IMR-90 (cell line): ENCODE measurements at places on chromosomes 11 and 22.

- DNase-seq: no peak
These were observed 26.8 kb downstream of the CADM1 start for GRCh38 chr11:115477410-115477809.

- DNase-seq: no peak
These were observed 46.7 kb upstream of the PARVG start for GRCh38 chr22:44133901-44134571.

DNA sequence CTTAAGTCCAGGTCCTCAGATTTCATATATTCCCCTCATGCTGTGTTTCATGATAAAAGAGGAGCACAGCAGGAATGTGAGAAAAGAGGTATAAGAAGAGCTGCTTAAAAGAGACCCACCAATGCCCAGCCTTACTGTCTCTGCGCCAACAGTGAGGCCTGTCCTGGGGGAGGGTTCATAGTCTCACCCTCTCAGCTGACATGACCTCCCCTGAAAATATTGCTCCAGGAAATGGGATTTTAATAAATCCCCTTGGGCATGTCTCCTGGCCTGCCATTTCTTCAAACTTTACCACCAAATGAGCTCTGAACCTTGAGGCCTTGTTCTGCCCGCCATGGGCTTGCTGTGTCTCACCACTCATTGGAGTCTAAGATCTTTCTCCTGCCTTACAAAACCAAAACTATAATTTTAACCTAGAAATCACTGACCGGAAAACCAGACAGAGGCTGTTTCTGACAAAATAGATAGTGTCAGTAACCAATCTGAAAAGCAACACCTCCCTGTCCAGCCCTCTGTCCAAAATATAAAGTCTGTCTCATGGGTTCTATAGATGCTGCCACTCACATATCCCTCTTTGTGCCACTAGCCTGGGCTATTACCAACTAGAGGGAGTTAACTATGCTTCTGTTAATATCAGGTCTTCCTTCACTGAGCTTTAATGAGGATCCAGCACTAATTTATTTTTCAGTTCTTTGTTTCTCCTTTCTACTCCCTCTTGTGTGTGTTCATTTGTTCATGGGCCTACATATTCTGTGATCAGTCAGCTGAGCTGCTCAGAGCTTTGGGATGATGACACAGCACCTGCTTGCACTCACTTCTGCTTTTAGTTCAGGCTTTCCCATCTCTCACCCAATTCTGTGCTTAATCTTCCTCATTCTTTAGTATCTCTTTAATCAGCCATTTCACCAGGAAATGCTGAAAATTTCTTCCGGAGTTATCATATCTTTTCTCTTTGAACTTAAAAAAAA is at the start of gene OR2AG2:
Gene OR2AG2, minus strand, starts transcription at position 51 of the 968 bp plus-strand sequence. CDS start 3,019 bp downstream, outside the sequence.
- no peak for DNase-seq

GRCh38 chr11:83124636-83125424 is 32.1 kb upstream of the PCF11 start:
- DNase-seq: no peak

GRCh38 chr11:65941720-65942310 is 3.5 kb upstream of the TSGA10IP start:
- no peak for DNase-seq

DNA sequence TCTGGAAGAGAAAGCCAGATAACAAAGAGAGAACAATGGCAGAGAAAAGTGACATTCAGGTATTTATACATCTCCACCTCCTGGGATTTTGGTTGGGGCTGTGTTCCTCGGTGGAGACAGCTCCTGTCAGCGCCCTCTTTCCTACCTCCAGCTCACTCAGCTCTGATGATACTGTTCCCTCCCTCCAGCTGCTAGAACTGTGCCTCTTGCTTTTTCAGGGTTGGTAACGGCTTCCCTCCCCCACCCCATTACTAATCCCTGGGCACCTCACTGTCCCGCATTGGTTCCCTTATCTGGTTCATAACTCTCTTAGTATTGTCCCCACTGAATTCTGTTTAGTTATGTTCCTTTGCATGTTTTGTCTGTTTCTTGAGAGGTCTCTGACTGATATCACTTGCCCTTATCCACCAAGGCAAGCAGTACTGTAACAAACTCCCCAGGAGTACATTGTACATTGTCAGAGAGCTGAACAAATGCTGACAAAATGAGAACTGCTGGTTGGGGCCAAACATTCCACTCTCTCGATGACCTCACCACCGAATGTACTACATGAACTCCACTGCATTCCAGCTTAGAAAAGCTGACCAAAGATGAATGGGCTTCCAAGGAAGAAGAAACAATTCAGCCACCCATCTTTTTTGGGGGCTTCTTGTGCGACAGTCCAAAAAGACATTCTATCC is 5.7 kb upstream of the FBXO3 start:
- DNase-seq: peak; percentile 83

GRCh38 chr22:25726241-25726640 is 15.7 kb upstream of the MYO18B start:
- DNase-seq: no peak

DNA sequence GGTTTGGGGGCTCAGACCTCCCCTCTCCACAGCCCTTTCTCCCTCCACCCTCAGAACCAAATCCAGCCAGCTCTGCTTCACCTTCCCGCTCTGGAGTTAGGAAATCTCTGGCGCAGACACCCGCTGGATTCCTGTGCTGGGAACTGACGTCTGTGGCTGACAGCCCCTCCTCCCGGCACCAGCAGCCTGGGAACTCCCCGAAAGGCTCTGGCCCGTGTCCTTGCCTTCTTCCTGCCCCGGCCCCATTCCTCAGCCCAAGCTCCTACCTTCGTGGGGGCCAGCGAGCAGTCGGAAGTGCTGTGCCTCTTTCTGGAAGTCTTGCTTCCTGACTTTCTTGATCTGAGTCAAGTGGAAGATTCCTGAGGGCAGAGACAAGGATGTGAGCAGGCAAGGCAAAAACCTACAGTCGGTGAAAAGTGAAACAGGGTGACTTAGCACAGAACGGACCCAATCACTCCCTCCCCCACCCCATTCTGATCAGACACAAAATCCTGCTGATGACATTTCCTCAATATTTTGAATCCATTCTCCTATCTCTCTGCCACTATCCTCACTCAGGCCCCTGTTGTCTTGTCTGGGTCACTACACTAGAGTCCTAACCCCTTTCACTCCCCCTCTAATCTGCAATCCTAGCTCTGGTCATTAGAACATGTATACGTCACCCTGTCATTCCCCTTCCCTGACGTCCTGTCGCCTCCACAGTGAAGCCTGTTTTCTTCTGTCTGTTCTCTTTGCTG is 34.1 kb downstream of the CHRDL2 start:
- peak; percentile 96 for DNase-seq

- DNase-seq: no peak
These were observed 79.8 kb upstream of the SC5D start for GRCh38 chr11:121212536-121213361.

DNA sequence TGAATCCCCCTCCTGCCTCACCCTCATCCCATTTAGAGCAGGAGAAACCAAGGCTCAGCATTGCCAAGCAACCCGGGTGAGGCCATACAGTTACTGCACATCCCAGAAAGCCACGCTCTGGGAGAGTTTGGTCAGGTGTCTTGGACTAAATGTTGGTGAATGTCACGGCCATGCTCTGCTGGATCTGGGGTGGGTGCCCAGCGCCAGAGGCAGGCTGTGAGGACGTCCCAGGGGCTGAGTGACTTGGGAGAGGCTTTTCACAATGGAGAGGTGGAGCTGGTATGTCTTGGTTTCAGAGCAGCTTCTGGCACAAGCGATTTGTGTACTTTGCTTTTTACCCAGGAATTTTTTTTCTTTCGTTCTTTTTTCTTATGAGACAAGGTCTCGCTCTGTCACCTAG is 6.6 kb downstream of the SERHL2 start:
- no peak for DNase-seq

- DNase-seq: peak; percentile 63
These were observed 4.5 kb upstream of the BCL9L start for GRCh38 chr11:118930094-118930712.

DNA sequence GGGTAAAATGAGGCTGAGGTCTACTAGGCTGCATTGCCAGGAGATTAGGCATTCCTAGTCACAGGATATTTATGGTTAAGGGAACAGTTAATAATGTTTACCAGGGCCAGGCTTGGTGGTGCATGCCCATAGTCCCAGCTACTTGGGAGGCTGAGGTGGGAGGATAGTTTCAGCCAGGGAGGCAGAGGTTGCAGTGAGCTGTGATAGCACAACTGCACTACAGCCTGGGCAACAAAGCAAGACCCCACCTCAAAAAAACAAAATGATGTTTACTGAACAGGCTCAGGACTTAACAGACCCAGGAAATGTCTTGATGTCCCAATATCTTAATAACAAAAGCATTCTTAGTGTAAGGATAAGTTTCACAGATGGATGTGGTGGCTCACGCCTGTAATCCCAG is 2.8 kb upstream of the MRPL16 start:
- DNase-seq: no peak

GRCh38 chr11:34850334-34850733 is 65.8 kb downstream of the APIP start:
- no peak for DNase-seq

DNA sequence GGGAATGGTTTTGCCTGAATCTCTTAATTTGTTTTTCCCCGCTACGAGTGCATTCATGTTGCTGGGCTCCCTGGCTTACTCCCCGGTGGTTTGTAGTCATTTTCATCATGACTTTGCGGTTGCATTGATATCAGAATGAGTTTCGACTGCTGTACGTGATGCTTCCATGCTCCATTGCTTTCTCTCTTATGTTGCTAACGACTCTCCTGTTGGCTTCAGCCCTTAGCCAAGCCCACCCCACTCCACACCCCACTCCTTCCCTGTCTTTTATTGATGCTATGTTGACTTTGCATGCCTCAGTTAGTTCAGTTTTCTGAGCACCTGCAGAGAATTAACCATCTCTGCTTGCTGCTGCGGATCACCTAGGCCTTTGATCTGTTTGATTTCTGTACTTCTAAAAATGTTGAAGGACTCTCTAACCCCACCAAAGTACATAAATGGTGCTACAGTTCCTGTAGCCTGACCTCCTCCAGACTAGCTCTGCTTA is 65.3 kb downstream of the ARFGAP2 start:
- no peak for DNase-seq

- no peak for DNase-seq
These were observed 4.5 kb upstream of the TPP1 start for GRCh38 chr11:6623391-6624363.

DNA sequence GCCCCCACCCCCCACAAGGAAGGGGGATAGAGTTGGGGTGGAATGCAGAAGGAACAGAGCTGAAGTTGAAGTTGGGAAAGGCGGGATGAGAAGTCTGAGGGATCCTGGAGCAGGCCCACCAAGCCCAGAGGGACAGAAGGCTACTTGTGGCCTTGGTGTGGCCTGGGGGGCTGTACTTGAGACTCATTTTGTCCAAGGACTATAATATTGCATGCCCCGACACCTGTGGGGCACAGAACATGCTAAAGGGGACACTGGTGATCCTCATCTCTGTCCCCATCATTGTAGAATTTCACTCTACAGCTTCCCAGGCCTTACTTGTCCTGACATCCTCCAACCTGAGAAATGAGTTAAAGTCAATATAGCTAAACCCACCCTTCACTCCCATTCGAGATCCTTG is 1.3 kb downstream of the ESAM start:
- DNase-seq: no peak

DNA sequence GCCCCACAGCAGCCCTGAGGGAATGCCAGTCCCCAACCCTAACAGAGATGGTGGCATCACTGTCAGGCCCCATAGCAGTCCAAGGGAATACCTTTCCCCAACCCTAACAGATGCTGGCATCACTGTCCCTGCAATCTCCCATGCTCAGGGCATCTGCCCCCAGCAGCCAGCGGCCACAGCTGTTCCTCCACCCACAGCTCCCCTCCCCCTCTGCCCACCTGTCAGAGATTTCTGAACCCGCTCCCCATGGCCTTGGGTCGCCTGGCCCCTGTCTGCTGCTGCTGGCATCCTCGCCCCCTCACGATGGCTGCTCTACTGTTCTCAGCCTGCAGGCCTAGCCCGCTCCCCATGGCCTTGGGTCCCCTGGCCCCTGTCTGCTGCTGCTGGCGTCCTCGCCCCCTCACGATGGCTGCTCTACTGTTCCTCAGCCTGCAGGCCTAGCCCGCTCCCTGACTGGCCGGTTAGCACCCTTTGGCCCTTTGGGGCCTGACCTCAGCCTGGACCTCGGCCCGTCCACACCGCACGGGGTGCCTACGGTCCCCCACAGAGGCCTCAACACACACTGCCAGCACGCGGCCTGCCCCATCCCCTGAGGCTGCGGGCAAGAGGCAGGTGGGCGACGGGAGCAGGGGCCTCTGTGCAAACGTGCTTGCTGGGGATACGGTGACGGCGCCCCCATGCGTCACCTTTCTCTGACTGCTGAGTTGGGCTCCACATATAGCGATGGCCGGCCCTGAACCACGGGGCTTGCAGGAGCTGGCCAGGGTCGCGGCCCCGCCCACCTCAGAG is 20.7 kb downstream of the CHID1 start:
- DNase-seq: no peak

DNA sequence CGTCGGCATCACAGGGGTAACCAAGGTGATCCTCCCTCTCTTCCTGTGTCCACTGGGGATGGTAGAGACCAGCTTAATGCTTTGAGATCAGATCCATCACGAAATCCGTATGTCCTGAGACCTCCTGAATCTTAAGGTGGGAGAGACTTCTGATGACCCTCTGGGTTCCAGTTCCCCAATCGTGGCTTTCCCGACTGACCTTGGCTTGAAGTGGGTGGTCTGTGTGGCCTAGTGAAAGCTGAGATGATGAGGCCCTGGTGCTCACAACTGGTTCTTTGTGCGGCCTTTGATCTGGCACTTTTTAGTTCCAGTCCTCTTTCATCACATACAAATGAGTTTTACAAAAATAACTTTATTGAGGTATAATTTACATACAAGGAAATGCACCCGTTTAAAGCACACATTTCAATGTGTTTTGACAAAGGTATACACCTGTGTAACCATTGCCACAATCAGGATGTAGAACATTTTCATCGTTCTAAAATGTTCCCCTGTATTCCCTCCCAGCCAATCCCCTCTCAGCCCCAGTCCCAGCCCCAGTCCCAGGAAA is 6.1 kb downstream of the MIAT start:
- no peak for DNase-seq

DNA sequence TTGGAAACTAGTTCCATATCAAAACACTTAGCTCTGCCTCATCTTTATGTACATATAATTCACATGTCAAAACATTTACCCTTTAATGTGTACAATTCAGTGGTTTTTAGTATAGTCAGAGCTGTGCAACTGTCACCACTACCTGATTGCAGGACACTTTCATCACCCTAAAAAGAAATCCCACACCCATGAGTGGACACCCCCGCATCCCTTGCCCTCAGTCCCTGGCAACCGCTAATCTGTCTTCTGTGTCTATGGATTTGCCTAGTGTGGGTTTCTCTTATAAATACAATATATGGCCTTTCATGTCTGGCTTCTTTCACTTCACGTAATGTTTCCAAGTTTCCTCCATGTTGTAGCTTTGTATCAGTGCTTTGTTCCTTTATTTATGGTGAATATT is 8.6 kb upstream of the EMID1 start:
- DNase-seq: no peak

DNA sequence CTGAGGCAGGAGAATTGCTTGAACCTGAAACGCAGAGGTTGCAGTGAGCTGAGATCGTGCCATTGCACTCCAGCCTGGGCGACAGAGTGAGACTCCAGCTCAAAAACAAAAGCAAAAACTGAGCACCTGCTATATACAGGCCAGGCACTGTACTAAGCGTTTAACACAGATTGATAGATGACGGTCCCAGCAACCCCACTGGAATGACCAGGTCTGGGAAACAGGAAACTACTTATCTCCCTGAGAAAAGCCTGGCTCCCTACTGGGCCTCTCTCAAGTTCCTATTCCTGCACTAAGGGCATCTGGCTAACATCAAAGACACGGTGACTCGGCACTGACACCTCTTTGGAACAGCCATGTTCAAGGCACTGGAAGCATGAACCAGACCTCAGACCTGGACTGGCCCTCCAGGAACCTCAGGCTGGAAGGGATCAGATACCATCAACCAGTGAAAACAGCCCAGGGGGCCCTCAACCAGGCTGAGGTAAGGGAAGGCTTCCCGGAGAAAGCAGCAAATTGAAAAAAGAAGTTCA is 16.6 kb downstream of the ARAP1 start:
- peak; percentile 84 for DNase-seq
